ENCODE measurements at places on chromosomes 7 and 10.

DNA sequence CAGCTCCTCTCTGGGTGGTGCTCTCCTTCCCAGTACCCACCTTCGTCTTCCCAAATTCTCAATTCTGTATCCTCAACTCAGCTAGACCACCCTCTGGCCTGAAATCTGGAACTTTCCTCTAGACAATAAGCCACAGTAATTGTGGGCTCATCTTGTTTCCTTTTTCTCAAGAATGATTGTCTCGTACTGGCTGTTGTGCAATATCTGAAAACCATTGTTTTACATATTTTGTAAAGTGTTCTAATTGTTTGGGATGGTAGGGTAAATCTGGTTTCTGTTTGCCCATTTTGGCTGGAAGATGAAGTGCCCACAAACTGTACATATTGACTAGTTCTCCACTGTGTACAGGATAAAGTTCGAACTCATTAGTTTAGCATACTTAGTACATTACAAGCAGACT lies 11.3 kb upstream of the NOBOX start:
- no peak for DNase-seq

DNA sequence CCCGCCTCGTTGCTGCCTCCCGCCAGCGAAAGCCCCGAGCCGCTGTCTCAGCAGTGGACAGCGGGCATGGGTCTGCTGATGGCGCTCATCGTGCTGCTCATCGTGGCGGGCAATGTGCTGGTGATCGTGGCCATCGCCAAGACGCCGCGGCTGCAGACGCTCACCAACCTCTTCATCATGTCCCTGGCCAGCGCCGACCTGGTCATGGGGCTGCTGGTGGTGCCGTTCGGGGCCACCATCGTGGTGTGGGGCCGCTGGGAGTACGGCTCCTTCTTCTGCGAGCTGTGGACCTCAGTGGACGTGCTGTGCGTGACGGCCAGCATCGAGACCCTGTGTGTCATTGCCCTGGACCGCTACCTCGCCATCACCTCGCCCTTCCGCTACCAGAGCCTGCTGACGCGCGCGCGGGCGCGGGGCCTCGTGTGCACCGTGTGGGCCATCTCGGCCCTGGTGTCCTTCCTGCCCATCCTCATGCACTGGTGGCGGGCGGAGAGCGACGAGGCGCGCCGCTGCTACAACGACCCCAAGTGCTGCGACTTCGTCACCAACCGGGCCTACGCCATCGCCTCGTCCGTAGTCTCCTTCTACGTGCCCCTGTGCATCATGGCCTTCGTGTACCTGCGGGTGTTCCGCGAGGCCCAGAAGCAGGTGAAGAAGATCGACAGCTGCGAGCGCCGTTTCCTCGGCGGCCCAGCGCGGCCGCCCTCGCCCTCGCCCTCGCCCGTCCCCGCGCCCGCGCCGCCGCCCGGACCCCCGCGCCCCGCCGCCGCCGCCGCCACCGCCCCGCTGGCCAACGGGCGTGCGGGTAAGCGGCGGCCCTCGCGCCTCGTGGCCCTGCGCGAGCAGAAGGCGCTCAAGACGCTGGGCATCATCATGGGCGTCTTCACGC lies 825 bp downstream of the ADRB1 start:
- DNase-seq, result peak; percentile 12

DNA sequence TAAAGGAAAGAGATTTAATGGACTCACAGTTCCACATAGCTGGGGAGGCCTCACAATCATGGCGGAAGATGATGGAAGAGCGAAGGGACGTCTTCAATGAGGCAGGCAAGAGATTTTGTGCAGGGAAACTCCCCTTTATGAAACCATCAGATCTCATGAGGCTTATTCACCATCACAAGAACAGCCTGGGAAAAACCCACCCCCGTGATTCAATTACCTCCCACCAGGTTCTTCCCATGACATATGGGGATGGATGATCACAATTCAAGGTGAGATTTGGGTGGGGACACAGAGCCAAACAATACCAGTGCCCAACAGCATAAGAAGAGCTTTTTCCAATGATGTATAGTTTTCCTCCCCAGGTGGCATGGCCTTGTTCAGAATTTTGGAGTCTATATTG lies 11.2 kb upstream of the C7orf33 start:
- no peak for DNase-seq

- DNase-seq, result no peak
Measured at GRCh38 chr7:53101026-53101425, 65.6 kb downstream of the POM121L12 start.

GRCh38 chr10:67076144-67076543 lies 150.3 kb downstream of the LRRTM3 start:
- no peak for DNase-seq

- DNase-seq, result peak; percentile 77
Measured at GRCh38 chr10:71737834-71738197, 18.2 kb upstream of the C10orf105 start.

GRCh38 chr7:149838992-149839408 lies 825 bp downstream of the ZNF862 start:
- peak; percentile 16 for DNase-seq

DNA sequence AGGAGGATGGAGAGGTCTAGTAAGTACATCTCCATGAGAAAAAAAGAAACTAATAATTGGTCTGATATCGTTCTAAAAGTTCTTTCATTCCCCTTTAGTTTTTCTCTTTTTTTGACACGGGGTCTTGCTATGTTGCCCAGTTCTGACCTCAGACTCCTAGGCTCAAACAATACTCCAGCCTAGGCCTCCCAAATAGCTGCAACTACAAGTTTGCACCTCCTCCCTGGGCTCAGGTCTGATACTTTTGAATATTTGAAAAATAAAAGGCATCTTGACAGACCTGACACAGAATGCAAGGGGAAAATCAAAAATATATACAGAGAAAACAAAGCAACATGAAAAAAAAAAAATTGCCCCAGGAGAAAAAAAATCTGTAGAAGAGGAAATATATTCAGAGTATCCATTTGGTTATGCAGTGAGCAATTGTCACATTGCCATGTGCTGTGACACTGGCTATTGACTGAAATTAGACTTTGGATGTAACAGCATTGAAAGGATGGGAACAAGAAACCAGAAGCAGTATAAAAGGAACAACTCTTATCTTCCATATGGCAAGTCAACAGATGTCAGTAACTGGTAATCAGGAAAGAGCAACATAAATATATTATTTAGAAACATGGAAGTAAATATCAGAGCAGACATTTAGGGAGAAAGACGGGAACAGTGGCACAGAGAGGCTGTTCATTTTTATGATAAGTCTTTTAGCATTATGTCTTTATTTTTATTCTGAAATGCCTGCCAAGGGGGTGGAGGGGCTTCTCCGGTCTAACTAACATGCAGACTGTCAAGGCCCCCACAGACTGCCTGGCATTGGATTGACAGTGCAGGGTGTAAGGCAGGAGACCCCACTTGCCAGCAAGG lies 408.4 kb downstream of the PARD3 start:
- DNase-seq, result no peak

GRCh38 chr10:93384006-93384405 lies 98.1 kb downstream of the MYOF start:
- DNase-seq, result peak; percentile 88

DNA sequence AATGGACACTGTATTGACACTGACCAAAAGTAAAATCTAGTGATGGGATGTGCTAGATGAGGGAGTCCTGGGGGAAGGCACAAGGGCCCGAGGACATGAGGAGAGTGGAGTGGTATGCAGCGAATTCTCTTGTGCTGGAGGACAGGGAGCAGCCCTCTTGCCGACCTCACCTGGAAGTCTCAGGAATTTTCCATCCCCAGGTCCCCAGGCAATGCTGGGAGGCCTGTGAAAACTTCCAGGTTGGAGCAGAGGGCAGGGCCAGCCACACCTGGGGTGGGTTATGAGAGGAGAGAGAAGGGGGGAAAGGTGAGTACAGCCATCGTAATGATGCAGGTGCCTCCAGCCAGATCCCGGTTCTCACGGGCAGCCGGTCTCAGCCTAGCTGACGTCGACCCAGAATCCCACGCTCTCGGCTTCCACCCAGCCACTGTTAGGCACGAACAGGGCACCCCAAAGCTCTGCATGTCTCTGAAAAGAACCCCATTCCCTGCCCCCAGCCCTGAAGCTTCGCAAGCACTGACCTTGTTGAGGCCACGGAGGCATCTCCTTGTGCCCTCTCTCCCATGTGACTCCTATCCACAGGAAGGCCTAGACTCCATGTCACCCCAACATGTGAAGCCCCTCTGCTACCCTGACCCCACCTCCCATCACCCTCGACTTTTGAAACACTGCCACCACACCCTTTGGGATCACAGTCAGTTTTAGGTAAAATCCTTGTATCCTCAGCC lies 239.7 kb upstream of the MYO3A start:
- no peak for DNase-seq

DNA sequence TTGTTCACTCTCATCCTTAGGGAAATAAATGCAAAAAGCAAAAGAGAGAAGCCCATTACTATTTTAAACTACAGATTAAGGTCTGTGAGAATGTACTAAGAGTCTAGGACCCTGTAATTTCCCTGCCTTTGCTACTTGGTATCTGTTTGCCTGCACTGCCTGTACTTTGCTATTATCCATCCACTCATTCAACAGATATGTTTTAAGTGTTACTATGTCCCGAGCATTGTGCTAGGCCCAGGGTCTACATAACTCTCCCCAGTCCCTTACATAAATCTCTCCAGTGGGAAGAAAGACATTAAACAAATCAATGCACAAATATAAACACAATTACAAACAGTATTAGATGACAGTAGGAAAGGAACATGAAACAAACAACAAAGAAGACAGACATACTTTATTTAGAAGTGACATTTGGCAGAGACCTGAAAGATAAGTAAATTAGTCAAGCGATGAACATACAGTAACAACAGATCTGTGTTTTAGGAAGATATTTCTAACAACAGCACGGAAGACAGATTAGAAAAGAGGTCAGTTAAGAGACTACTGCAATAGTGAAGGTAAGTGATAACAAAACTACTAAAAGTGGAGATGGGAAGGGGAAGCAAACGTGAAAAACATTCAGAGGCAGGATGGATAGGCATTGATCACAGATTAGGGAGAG lies 30.0 kb downstream of the ZNF800 start:
- no peak for DNase-seq

DNA sequence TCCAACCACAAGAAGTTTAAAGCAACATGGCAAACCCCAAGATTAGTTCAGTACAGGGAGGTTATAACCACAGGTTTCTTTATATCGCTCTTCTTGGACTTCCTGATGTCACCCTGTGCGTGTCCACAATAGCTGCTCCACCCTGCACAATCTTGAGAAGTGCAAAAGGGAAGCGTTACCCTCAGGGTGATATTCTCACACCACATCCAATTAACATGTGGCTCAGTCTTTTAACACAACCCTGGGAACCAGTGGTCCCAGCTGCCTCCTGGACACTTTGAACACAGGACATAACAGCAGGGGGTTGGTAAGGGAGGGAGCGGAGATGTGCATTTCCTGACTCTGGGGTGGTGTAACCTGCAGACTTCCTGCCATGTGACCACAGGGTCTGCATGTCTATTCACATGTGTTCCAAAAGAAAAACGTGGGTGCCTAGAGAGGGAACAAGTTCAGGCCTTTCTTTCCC lies 64.6 kb downstream of the GSAP start:
- no peak for DNase-seq

GRCh38 chr10:6347391-6347951 lies 144.7 kb downstream of the PFKFB3 start:
- peak; percentile 6 for DNase-seq

- DNase-seq, result peak; percentile 50
Measured at GRCh38 chr7:103989200-103989784, at the start of gene RELN. Gene RELN (minus strand): TSS chr7:103989658. CDS start chr7:103989356, 302 bp downstream.

GRCh38 chr10:119216127-119216526 lies 8.8 kb downstream of the GRK5 start:
- DNase-seq, result no peak

GRCh38 chr7:43856996-43857395 lies 12.3 kb downstream of the MRPS24 start:
- peak; percentile 58 for DNase-seq

GRCh38 chr7:157657741-157658740 lies 321.2 kb downstream of the DNAJB6 start:
- no peak for DNase-seq

DNA sequence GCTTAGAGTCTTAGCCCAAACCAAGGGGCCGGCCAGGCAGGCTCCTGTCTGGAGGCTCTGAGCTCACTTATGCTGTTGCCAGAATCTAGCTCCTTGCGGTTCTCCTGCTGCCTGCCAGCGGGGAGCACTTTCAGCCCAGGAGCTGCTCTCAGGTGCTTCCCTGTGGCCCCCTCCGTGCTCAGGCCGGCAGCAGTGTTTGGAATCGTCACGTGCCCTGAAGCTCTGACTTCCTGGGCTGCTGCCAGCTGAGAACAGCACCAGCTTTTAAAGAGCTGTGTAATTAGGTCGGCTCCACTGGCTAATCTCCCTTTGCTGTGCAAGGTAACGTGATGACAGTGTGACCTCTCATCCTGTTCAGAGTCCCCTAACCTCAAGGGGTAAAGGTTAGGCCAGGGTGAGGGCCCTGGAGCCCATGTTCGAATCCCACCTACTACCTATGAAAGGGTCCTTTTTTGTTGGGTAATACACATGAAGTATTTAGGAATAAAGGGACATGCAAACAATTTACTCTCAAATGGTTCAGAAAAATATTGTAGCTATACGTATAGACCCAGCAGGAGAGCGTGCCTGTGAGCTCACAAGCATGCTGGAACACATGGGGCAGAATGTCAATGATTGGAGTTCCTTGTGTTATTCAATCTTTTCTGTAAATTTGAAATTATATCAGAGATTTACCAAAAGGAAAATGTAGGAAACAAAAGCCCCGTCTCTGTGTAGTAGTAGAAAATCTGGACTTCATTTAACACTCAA lies 16.6 kb downstream of the ZNF862 start:
- DNase-seq, result peak; percentile 46

DNA sequence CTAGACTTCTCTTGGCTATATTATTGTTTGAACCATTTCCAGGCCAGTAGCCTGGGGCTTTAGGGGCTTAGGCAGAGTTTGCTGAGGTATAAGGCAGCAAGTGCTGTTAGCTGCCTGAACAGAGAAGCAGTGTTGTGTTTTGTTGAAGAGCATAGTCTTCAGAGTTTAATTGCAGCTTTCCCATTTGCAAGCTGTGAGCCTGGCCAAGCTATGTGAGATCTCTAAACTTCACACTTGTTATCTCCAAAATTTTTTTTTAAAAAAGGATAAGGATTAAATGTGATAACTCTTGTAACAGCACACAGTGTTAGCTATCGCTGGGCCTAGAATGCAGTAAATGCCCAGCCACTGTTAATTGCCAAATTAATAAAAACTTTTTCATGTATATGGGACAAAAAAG lies 782.4 kb downstream of the REEP3 start:
- no peak for DNase-seq

- DNase-seq, result peak; percentile 26
Measured at GRCh38 chr10:51106311-51106945, 32.1 kb downstream of the PRKG1 start.

DNA sequence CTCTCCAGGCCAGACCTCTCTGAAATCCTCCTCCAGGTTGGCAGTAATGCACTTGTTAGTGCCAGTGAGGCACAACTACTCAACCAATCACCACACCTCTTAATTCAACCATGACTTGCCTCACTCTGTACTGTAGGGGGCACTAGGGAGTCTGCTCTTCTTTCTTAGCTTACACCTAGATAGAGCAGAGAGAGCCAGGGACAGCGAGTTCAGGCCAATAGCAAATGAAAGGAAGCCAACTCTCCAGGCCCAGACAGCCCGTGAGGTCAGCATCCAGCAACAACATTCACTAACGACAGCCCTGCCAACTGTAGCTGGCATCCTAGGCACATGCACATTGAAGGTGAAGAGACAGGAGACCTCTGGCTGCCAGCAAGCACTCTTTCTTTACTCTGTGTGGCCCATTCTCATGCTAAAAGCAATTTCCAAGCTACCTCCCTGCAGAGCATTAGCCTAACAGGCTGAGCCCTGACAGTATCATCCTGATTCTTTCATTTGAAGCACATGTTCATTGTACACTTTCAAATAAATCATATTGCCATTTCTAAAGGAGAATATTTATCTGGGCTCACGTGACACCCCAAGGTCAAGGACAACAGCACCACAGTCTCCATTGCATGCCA lies 136.3 kb downstream of the DPY19L1 start:
- DNase-seq, result no peak
